ENCODE measurements at places on chromosomes 7 and 10.

GRCh38 chr7:29853072-29853471 lies 46.8 kb downstream of the WIPF3 start:
- no peak for DNase-seq

GRCh38 chr7:1630700-1631336 lies 39.3 kb upstream of the ELFN1 start:
- no peak for DNase-seq

GRCh38 chr10:46018453-46019176 lies 11.8 kb downstream of the NCOA4 start:
- no peak for DNase-seq

- no peak for DNase-seq
These were observed 255.5 kb downstream of the CALN1 start for GRCh38 chr7:72156671-72157070.

- no peak for DNase-seq
These were observed 1.2 kb downstream of the CCDC6 start for GRCh38 chr10:59905066-59905730.

DNA sequence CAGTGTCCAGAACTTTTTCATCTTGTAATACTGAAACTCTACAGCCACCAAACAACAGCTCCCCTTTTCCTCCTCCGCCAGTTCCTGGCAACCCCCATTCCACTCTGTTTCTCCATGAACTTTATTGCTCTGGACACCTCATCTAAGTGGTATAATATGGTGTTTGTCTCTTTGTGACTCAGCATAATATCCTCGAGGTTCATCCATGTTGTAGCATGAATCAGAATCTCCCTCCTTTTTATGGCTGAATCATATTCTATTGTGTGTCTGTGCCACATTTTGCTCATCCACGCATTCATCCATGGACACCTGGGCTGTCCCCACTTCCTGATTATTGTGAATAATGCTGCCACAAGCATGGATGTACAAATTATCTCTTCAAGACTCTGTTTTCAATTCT lies 124.4 kb upstream of the FGFR2 start:
- DNase-seq: no peak

DNA sequence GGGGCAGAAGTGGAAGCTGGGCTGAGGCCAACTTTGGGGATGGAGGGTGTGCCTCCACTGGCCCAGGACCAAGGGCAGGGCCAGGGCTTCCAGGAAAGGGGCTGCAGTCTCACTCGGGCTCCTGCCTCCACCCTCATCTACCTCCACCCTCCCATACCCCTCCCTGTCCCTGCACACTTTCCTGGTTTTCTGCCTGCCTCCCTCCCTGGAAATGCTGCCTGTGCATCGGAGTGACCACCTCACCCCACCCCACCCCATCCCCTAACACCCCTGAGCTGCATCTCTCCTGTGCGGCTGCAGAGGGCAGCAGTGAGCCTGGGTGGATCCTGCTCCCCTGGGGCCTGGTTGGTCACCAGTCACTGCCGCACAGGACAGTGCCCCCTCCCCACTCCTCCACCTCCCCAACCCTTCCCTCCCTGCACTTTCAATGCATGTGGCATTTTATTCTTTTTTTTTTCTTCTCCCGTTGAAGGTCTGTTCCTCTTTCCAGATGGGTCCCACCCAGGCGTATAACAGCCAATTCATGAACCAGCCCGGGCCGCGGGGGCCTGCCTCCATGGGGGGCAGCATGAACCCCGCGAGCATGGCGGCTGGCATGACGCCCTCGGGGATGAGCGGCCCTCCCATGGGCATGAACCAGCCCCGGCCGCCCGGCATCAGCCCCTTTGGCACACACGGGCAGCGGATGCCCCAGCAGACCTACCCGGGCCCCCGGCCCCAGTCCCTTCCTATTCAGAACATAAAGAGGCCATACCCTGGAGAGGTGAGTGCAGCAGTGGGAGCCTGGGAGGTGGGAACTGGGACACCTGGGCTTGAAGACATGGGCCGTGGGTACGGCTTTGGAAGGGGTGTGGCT lies 54.1 kb upstream of the PPIF start:
- DNase-seq: no peak

- no peak for DNase-seq
These were observed 60.8 kb downstream of the PTTG1IP2 start for GRCh38 chr7:90530263-90530662.

DNA sequence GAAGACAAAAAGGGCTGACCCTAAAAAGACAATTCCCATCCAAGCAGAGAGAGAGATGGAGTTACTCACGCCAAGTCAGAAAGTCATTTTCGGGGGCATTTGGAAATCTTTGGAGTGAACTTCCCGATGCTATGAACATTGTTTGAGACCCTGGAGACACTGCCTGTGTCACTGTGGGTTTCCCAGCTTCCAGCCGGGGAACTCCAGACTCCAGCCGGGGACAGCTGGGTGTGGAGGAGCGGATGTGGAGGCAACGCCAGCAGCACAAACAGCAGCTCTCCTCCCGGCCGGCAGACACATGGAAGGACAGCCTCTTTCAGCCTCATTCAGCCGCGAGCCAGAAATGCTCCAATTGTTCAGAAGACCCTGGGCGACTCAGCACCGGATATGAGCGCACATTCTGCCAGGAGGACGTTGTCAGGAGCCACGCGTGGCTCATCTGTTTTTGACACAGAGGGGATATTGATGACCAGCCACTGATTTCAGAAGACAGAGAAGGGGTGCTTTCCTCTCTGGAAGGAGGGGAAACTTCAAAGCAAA lies 97.6 kb downstream of the PRPF18 start:
- DNase-seq: no peak

- no peak for DNase-seq
These were observed 308.4 kb upstream of the POM121L12 start for GRCh38 chr7:52726986-52727385.

DNA sequence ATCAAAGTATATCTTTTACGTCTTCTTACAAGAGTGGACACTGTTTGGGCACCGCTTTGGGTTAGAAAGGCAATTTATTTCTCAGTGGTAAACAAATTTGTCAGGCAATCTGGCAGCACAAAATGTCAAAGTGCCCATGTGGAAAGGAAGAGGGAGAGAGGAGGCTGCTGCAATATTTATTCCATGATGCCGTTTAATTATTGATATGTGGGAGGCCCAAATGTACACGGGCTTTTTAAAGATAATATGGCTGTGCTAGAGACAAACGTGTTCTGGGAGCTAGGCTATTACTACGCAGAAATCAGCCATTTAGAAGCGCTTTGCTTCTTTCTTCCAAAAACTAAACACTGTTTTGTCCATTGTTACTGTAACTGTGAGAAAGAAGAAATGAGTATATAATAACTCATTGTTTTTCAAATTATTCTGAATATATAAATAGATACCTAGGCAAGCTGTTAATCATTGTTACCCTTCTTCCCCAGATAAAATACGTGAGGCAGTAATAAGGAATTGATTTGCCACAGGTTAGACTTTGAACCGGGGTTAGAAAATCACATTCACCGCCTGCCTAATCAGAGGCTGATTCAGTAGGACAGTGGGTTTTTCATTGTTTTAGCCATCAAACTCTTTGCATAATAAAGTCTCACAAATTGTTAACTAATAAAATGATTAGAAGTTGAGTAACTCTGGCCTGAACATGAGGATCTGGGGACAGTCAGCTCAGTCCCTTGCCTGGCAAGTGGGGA lies 116.5 kb upstream of the FRMD4A start:
- no peak for DNase-seq

- DNase-seq: no peak
These were observed 67.3 kb downstream of the GLCCI1 start for GRCh38 chr7:8035647-8036518.

DNA sequence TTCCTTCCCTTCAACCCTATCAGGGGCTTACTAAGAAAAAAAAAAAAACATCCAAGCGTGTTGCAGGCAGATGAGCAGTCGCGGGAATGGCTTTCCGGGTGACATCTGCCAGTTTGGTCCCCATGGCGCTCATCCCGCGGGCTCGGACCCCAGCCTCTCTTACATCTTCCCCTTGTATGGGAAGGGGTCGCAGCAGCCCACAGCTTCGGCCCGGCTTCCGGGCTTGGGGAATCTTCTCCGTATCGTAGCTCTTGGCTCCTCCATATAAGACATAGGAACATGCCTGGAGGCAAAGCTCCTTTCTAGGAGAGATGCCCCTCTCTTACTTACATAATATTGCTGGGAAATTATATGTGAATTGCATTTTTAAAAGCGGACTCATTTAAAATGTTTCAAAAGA lies 99.5 kb downstream of the CUX1 start:
- no peak for DNase-seq

GRCh38 chr10:125407000-125407502 lies 246.7 kb upstream of the CTBP2 start:
- no peak for DNase-seq

GRCh38 chr7:27917774-27918314 lies 177.9 kb downstream of the TAX1BP1 start:
- no peak for DNase-seq

- no peak for DNase-seq
These were observed 8.0 kb downstream of the CALY start for GRCh38 chr10:133328358-133329343.

- no peak for DNase-seq
These were observed 55.5 kb upstream of the SLC35G1 start for GRCh38 chr10:93838278-93838677.

GRCh38 chr7:39919646-39920045 lies 30.4 kb upstream of the CDK13 start:
- DNase-seq: no peak

DNA sequence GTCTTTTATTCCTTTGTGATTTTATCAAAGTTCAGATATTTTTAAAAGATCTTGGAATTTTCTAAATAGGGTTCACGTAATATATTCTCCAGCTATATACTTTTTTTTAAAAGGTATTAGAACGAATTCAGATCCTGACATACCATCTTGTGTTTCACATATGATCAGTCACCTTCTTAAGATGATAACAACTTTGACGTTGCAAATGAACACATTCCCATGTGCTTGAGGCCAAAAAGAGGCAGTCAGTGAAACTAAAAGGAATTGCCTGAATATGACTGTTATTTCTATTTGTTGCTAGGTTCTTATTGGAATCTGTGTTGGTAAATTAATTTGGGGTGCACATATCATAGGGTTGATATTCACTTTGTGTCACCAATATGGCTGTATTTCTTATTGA lies 310.1 kb downstream of the MDFIC start:
- no peak for DNase-seq

DNA sequence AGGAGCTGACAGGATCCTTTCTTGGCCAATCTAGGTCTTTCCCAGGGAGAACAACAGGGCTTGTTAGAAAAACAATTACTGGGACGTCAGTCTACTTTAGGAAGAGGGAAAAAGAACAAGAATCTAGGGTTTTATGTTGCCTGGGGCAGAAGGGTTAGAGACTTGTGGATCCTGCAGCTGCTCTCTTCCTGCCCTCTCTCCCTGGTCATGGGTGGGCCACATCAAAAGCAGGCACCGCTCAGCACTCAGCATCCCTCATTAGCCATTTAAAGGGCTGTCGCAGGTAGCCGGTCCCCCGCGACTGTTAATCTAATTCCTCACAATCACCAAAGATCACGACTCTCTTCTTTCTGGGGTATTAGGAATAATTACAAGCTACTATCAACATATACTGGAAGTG lies 631.9 kb downstream of the CALN1 start:
- no peak for DNase-seq

GRCh38 chr7:87159538-87159937 lies 7.3 kb downstream of the DMTF1 start:
- DNase-seq: no peak

Data from frontal cortex (tissue), 4 donors.